IPS-NIHi11 (cell line): ENCODE measurements at places on chromosomes 7 and 10.

- no peak for DNase-seq
Measured at GRCh38 chr7:2886391-2886790, 42.3 kb upstream of the GNA12 start.

- no peak for DNase-seq
Measured at GRCh38 chr7:43195256-43195655, 82.8 kb downstream of the HECW1 start.

DNA sequence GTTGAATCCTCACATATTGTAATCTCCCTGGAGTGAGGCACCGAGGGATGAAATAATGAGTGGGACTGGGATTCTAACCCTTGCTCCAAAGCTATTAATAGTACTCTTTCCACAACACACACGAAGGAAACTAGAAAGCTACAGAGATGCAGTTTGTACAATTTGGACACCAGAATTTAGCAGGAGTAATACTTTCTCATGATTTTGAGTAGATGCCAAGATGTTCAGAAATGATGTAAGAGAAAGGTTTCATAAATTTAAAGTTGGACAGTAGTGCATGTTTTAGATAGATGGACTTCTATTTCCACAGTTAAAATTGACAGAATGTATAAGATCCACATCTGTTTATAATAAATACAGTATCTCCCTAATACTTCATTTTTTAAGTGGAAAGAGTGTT, 46.5 kb downstream of the PRR15 start:
- DNase-seq = no peak

- no peak for DNase-seq
Measured at GRCh38 chr10:114307731-114308130, 68.7 kb downstream of the VWA2 start.

DNA sequence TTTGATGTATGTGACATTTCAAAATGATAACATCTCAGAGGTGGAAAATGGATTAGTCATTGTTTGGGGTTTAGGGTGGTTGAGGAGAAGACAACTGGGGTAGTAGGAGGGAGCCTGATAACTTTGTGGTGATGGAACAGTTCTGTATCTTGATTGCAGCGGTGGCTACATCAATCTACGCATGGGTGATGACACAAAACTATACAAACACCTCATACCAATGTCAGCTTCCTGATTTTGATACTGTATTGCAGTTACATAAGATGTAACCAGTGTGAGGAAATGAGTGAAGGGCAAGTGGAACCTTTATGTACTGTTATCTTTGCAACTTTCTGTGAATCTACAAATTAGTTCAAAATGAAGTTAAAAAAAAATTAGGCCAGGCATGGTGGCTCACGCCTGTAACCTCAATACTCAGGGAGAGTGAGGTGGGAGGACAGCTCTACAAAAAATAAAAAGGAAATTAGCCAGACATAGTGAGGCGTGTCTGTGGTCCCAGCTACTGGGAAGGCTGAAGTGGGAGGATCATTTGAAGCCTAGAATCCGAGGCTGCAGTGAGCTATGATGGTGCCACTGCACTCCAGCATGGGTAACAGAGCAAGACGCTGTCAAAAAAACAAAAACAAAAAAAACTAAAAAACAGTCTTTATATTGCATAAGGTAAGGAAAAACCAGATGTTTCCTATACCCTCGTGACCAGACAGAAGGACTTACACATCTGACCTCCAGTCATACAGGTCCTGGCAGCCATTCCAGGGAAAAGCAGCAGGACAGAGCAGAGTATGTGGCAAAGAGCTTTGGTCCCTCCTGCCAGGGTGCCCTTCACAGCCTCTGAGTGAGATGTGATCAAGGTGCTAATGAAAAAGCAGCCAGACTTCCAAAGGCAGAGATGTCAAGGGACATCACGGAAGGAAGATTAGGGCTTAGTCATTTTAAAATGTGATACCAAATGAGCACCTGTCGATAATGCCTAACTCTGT, 50.8 kb downstream of the CYTH3 start:
- DNase-seq = no peak
